Activated T-cell treated with anti-CD3 and anti-CD28 coated beads, Interleukin-2, amount 50 U/mL, for 1 hour (primary cell): ENCODE measurements at places on chromosomes 3 and 15.

DNA sequence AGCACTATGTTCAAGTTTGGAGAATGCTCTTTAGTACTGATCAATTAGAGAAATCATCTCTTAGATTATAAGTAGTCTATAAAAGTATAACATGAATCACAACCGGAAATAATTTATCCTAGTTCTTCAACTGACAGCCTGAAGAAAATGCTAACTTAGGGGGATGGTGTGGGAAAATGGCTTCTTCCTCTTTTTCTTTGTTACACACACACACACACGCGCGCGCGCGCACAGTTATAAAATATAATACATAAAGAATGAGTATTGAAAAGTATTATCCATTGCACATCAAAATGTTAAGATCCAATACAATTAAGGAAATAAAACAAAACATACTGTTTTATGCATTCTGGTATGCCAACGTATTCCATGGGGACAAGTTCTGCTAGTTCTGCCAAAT is 11.2 kb upstream of the GTF2A2 start:
- no peak for DNase-seq

GRCh38 chr15:101201411-101202174 is 50.3 kb downstream of the CHSY1 start:
- DNase-seq: no peak

GRCh38 chr15:66072616-66073361 is 180.8 kb downstream of the MEGF11 start:
- no peak for DNase-seq

DNA sequence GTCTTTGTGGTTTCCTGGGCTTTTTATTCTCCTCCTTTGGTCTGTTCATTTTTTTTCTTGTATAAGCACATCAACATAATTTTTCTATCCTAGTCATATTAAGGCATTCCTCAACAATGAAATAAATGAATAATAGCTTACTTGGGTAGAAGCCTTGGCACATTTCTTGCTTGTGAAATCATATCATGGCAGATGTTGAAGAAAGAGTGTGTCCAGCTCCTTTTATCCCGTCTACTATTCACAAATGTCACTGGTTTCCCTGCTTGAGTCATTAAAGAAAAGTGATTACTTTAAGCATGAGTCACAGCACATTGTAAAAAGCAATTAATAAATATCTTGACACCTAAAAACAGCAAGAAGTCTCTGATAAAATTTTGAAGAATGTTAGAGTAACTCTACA is 42.1 kb downstream of the MINAR1 start:
- DNase-seq: no peak

GRCh38 chr3:40398346-40398745 is 11.4 kb downstream of the ENTPD3 start:
- no peak for DNase-seq

GRCh38 chr3:42749753-42750231 is 23.3 kb downstream of the CCDC13 start:
- no peak for DNase-seq

GRCh38 chr15:79308874-79309273 is 2.0 kb upstream of the TMED3 start:
- no peak for DNase-seq

DNA sequence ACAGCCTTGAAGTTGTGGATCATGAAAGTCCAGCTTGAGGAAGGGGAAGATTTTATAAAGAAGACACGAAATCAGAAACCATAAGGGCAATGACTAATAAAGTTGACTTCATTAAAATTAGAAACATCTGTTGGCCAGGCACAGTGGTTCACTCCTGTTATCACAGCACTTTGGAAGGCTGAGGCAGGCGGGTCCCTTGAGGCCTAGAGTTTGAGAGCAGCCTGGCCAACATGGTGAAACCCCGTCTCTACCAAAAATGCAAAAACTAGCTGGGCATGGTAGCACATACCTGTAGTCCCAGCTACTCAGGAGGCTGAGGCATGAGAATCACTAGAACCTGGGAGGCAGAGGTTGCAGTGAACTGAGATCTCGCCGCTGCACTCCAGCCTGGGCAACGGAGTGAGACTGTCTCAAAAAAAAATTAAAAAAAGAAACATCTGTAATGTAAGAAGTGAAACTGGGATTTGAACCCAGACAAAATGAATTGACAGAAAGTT is 7.9 kb upstream of the UBXN7 start:
- DNase-seq: no peak

GRCh38 chr3:127079211-127079610 is 96.3 kb downstream of the PLXNA1 start:
- DNase-seq: no peak

GRCh38 chr15:84402856-84403608 is 167.5 kb downstream of the GOLGA6L4 start:
- peak; percentile 8 for DNase-seq

GRCh38 chr15:35068846-35069475 is 16.1 kb downstream of the NANOGP8 start:
- no peak for DNase-seq

DNA sequence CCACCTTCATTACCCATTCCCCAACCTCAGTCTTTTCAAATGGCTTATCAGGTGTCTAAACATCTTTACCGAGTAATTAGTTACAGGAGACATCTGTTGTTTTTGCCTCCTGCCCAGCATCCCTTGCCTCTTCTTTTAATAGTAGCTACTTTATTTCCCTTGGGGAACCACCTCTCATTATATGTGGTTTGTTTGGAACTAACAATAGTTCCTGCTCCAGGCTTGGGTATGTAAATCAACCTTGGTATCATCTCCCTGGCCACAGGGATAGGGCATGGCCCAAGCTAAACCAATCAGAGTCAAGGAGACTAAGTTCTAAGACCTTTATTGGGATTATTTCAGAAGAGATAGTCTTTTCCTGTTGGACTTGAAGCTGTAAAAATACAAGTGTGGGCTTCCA is 76.6 kb downstream of the ETV5 start:
- DNase-seq: no peak

- no peak for DNase-seq
These were observed 38.6 kb upstream of the SEC22A start for GRCh38 chr3:123163141-123163540.

GRCh38 chr3:47348411-47349154 is 32.2 kb upstream of the PTPN23 start:
- no peak for DNase-seq

GRCh38 chr15:70478251-70478990 is 284.9 kb downstream of the UACA start:
- no peak for DNase-seq

DNA sequence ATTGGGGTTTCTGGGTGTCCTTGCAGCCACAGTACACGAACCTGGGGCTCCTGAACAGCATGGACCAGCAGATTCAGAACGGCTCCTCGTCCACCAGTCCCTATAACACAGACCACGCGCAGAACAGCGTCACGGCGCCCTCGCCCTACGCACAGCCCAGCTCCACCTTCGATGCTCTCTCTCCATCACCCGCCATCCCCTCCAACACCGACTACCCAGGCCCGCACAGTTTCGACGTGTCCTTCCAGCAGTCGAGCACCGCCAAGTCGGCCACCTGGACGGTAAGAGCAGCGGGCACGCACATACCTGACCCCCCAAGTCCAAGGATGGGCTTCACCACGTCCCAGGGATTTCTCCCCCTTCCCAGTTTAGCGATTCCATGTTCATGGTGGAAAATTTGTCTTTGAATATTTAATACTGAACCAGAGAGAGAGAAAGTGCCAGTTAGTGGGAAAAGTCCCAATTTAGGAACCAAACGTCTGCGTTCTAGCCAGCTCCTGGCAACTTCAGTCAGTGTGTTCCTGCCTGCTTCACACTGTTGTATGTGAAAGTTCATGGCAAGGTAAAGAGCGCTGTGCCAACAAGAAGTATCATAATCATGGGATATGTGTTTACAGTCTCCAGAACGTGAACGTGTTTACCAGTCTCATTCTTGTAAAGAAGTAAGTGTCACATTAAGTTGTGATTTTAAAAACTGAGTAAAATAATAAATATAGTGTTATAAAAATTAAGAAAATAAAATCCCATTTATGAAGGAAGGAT is 177.2 kb downstream of the TP63 start:
- no peak for DNase-seq

GRCh38 chr15:50452927-50453326 is 28.7 kb downstream of the USP8 start:
- DNase-seq: no peak

DNA sequence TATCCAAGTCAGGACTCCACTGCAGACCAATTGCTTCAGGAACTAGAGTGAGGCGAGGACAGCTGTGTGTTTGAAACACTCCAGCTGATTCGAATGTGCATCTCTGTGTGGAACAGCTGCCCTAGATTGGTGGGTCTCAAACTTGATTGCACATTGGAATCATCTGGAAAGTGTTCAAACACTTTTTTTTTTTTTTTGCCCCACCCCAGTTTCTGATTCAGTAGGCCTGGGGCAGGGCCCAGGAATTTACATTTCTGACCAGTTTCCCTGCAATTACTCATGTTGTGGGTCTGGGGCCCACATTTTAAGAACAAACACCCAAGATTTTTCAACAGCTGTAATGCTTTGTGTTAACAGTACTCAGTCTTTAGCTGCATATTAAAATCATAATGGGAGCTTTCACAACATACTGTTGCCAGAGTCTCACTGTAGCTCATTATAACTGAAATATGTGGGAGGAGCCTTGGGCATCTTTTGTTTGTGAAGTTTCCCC is 156.6 kb downstream of the NR1D2 start:
- no peak for DNase-seq

- DNase-seq: no peak
These were observed 57.0 kb upstream of the NR2F2 start for GRCh38 chr15:96273317-96274086.

GRCh38 chr3:79994397-79994796 is 226.6 kb upstream of the ROBO1 start:
- no peak for DNase-seq

- no peak for DNase-seq
These were observed 101.7 kb downstream of the P3H2 start for GRCh38 chr3:190019006-190019405.

GRCh38 chr3:55283441-55283925 is 203.6 kb downstream of the WNT5A start:
- DNase-seq: no peak

- DNase-seq: no peak
These were observed 125.4 kb downstream of the ULK4 start for GRCh38 chr3:41836360-41837134.

GRCh38 chr3:55339390-55339789 is 147.7 kb downstream of the WNT5A start:
- no peak for DNase-seq

DNA sequence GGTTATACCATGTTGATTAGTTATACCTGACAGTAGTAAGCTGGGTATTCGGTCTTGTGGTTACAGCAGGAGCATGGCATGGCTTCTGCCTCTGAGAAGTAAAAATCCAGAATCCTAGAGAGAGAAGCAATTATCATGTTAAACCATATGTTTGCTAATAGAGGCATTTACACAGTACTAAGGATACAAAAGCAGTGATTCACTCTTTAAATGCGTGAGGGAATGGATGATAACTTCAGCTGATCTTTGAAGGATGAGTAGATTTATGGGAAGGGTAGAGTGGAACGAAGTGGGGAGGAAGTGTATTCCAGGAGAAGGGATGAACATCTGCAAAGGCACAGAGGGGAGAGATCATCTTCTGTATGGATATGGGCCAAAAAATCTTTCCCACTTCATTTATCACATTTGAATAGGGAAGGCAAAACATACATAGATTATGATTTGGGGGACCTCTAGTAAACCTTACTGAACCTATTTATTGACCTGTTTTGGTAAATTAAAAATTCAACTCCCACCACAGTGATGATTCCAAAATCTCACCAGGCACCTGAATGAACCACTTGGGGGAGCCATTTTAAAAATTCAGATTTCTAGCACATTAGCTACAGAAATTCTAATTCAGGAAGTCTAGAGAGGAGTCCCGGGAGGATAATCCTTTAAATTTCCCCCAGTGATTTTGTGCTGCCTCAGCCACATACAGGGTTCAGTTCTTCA is 35.1 kb downstream of the IGSF10 start:
- no peak for DNase-seq

GRCh38 chr3:125959317-125960065 is 9.5 kb upstream of the ROPN1B start:
- DNase-seq: no peak

GRCh38 chr3:191143224-191143623 is 55.8 kb upstream of the OSTN start:
- DNase-seq: no peak

DNA sequence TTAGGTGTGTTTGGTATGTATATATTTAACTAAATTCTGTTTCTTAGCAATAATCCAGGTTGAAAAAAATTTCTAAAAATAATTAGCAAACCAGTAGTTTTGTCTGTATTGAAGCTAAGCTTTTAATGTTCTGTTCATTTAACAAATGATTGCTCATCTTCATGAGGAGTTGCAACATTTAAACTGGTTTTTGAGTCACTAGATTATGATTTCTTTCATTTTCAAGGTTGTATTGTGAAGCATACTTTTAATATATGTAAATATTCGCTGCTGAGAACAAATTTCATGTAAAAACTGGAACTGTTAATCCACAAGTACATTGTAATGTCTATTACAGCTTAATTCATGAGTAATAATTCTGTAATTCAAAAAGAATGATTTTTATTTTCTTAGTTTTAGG is 192.7 kb downstream of the MBNL1 start:
- DNase-seq: no peak

GRCh38 chr15:28918141-28918983 is 32.6 kb downstream of the APBA2 start:
- no peak for DNase-seq

- DNase-seq: no peak
These were observed 33.7 kb downstream of the BNC1 start for GRCh38 chr15:83250781-83251180.

GRCh38 chr15:77988347-77989295 is 88.9 kb downstream of the TBC1D2B start:
- no peak for DNase-seq

DNA sequence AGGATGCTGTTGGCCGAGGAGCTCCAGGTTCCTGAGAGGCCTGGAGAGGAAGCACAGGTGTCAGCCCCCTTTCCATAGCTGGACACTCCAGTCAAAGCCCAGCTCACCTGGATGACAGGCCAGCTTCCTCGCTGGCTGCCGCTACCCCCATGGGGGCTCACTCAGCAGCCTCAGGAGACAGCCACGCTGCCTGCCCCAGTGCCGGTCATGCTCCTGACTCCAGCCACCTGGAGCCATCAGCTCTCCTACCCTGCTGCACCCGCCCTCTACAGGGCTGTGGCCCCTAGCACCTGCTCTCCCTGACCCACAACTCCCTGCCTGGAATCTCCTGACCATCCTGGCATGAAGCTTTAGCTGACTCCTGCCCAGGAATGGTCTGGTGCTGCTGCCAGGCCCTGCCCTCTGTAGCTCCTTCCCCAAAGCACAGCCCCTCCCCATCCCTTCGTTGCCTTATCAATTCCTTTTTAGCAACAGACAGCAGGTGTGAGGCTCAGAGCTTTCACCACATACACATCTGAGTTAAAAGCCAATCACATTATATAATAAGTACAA is 94.2 kb downstream of the NUP210 start:
- DNase-seq: no peak

GRCh38 chr3:40848421-40848820 is 323.7 kb downstream of the ZNF621 start:
- no peak for DNase-seq

GRCh38 chr15:55289011-55289745 is 435 bp downstream of the RAB27A start:
- peak; percentile 51 for DNase-seq
